GM18507 (cell line): ENCODE measurements at places on chromosomes 3 and 15.

- no peak for DNase-seq
Observed at GRCh38 chr15:35673093-35673684, 127.2 kb upstream of the DPH6 start.

- no peak for DNase-seq
Observed at GRCh38 chr3:120489421-120489820, 38.6 kb upstream of the FSTL1 start.

DNA sequence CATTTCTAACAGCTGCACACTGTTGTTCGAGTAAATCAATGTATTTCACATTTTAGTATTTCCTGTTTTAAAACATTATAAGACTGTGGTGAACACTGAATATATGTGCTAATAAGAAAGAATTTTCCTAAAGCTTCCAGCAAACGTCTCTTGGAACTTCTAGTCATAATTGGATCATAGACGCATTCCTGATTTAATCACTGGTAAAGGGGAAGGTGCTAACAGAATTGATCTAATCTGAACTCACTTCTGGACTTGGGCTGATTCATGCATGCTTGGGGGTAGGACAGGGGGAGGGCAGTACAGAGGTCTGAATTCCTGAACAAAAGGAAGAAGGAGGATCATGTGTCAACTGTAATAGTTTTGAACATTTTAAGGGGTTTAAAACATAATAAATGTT is 7.3 kb upstream of the LEKR1 start:
- no peak for DNase-seq

DNA sequence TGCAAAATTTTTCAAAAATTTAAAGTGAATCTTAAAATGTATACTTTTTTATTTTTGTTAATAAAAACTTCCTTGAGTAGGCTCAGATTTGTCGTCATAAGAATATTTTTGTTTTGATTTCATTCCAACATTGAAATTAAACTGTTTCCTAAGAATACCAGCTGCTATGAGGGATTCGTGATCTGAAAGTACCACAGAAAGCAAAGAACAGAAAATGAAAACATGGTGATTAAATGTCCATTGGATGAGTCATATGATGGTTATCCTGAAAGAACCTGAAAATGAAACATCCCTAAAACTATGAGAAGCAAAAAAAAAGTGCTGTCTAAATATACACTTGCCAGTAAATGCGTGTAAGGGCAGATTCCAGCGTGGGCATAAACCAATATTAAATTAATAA is 143.8 kb downstream of the GMNC start:
- no peak for DNase-seq

DNA sequence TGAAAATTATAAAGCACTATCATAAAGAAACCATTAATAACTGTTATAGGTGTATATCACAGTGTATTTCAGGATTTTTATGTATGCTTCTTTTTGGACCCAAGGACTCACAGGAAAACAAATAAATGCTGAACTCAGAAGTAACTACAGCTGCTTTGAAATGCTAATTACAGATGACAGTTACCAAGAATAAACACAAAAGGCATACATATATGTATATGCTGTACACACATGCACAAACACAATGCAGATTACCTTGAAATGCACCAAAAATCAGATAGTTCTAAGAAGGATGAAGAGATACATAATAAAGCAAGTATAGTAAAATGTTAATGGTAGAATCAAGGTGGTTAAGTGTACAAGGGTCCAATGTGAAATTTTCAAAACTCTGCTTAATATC is 52.2 kb downstream of the ZNF280D start:
- DNase-seq = no peak

GRCh38 chr3:100972867-100973266 is 20.4 kb downstream of the ABI3BP start:
- DNase-seq = no peak

- no peak for DNase-seq
Observed at GRCh38 chr15:47356297-47356696, 361.0 kb upstream of the SEMA6D start.

GRCh38 chr3:184325715-184326369 is 11.4 kb downstream of the EIF4G1 start:
- no peak for DNase-seq

GRCh38 chr3:150607267-150608065 is 4.3 kb downstream of the SELENOT start:
- no peak for DNase-seq

DNA sequence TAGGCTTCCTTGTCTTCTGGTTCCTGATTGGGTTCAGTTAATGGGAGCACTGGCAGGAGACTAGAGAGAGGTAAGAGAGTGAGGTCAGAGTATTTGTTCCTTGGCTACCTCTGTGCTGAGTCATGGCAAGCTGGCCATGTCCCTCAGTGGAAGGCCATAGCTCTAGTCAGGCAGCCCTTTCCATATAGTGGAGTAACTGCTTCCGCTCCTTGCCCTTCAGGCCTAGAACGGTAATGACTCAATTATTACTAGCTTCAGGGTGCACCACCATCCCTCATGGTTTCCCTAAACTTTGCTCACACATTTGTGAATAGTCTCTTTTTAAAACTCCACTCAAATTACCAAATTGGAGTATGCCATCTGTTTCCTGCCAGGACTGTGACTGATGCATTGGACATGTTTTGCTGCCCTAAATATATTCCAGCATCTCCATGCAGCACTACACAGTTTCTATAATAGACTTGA is 10.5 kb upstream of the ANO10 start:
- DNase-seq = no peak

GRCh38 chr3:129975705-129976048 is 1.2 kb downstream of the TRH start:
- no peak for DNase-seq

- no peak for DNase-seq
Observed at GRCh38 chr3:113264283-113265131, 53.1 kb downstream of the BOC start.

DNA sequence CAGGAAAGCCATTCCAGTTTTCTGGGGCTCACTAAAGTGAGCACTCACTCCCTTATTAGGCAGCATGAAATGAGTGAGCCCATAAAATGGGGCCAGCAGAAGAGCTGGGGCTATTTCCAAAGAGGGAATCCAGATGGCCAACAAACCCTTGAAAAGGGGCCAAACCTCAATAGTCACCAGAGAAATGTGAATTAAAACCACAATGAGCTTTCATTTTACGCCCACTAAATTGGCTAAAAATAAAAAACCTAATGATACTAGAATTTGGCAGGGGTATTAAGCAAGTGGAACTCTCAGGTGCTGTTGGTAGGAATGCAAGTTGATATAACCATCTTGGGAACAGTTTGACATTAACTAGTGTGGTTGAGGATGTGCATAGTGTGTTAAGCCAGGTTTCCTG is 42.1 kb upstream of the RAF1 start:
- DNase-seq = no peak

DNA sequence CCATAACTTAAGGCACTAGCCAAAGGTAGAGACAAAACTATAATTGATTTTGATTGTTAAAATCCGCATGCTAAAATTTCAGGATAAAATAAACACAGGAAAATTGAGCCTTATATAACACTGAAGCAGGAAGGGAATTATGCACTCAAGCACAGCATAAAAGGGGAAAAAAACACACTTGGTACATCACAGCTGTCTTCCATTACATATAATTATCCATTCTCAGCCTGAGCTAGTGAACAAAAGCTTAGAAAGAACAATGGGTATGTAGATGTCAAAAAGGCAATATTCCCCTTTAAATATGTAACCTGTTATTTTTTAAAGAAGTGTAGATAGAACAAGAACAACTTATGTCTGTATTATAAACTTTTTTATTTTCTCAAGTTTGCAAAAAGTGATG is 899.2 kb downstream of the ROBO1 start:
- no peak for DNase-seq

GRCh38 chr3:42876401-42876800 is 722 bp upstream of the CYP8B1 start:
- DNase-seq = no peak

GRCh38 chr15:44790656-44791055 is 54.3 kb downstream of the TRIM69 start:
- DNase-seq = no peak

DNA sequence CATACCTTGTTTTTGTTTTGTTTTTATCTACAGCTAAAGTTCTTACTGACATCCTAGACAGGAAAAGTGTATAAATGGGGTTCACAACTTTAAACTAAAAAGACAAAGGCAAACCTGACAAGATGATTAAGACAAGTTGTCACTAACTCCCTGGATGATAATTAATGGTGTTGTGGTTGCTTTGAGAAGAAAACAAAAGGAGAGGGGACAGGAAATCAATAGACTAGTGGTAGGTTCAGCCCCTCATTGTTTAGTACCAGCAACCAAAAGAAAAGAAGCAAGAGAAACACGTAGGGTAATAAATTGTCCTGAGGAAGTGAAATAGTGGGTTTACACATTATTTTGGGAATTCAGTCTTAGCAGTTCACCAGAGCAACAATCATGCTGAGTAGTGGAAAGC is 78.8 kb downstream of the BFSP2 start:
- DNase-seq = no peak

- no peak for DNase-seq
Observed at GRCh38 chr15:87873516-87873915, 383.0 kb downstream of the NTRK3 start.

GRCh38 chr3:42025370-42026138 is 63.7 kb upstream of the ULK4 start:
- DNase-seq = no peak

- DNase-seq = no peak
Observed at GRCh38 chr3:125187599-125187910, 25.0 kb downstream of the SLC12A8 start.

DNA sequence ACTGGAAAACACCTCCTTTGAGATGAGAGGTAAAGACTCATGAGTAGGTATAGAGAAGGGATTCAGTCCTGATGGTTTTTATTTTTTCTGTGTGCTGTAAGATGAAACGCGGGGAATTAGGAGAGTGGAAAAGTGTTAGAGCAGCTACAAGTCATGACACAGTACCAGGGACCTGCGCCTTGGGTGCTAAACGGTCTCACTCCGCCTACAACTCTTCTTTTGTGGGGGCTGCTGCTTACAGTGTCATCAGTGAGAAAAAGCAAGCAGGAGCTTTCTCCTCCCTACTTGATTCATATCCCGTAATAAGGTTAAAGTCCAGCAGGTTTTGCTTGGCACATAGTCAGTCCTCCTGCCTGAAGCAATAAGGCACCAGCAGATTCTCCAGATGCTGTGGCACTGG is 39.1 kb downstream of the RASGRP1 start:
- no peak for DNase-seq

- DNase-seq = no peak
Observed at GRCh38 chr3:7962301-7962700, 539.3 kb upstream of the LMCD1 start.

DNA sequence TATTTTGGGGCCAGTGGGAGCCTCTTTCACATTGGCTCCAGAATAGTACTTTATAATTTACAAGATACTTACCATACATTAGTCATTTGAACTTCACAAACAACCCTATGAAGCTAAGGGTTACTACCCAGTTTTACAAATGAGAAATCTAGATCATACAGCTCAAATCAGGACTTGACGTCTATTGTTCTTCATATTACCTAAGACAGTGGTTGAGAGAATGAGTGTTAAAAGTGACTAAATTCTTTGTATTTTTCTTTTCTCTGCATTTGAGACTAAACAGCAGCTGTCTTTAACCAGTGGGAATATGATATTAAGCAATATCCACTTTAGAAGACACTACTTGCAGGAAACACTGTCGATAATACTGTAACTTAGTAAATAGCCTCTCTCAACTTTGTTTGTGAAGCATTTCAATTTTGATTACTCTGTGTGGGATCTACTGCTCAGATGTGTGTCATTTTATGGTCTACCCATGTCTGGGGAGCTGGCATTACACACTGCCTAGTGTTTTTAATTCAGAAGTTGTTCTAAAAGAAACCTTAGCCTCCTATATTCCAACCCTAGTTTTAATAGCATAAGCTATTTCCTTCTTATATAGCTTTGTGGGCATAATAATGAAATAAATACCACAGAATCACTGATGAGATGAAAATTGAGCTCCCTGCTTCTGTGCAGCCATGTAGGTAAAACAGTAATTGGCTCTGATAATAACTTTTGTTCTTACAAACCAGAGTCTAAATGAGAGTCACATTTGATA is 45.9 kb downstream of the IQCH start:
- DNase-seq = no peak

DNA sequence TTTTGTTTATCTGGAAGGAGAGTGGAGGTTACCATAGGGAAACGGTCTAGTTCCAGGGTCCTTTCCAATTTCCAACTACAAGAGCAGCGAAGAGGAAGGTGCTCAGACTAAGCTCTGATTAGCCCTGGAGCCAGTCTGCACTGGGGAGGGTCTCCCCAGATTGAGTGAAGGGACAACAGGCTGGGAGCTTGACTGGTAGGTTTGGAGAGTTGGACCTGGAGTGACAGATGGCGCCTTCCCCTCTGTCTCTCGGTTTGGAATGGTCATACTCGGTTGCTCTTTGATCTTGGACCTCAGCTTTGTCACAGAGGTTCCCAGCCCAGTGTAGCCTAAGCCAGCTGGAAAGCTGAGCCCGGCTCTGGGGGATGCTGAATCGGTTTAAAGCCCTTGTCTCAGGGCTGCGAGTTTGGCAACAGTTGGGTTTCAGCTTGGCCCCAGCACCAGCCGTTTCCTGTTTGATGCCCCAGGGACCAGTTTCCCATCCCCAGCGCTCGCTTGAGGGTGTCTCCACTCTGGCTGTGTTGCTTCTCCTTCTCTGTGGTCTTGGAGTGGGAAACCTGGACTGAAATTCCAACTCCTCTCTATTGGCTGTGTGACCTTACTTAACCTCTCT is 53.1 kb upstream of the ULK4 start:
- no peak for DNase-seq

GRCh38 chr3:116314476-116314875 is 130.8 kb downstream of the LSAMP start:
- no peak for DNase-seq

GRCh38 chr3:195736866-195737490 is 16.2 kb downstream of the MUC20 start:
- no peak for DNase-seq

GRCh38 chr15:50783411-50783810 is 17.9 kb upstream of the SPPL2A start:
- DNase-seq = no peak

- no peak for DNase-seq
Observed at GRCh38 chr3:99646107-99646435, 7.7 kb downstream of the COL8A1 start.

GRCh38 chr3:120147072-120147871 is 53.0 kb upstream of the GSK3B start:
- DNase-seq = no peak

GRCh38 chr15:80173022-80173759 is 20.4 kb downstream of the FAH start:
- peak; percentile 54 for DNase-seq

DNA sequence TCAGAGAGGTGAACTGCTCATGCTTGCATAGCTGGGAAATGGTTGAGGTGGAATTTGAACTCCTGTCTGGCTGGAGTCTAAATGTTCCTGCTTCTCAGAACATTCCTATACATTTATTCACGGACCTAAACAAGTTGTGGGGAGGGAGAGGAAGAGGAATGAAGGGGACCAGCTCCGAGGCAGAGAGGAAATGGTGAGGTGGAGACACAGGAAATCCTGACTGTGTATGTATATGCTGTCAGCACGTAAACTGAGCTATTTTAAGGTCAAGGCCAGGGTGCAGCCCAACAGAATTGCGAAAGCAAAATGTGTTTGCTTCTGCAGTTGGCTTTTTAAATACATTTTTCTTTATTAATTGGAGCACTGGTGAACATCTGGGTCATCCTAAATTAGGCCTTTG is 74.1 kb upstream of the POMGNT2 start:
- DNase-seq = no peak
